Endodermal cell (in vitro differentiated cells): ENCODE measurements at places on chromosomes 4 and X. TPM values are rescaled to one million over a fixed set of nuclear protein-coding genes. Genes with fewer than 3 reads are reported as not detected.

The LNX1 gene
- total RNA-seq, result 5.4 to 17.8 TPM (median 5.7 TPM) in 3 replicates

GRCh38 chrX:33336783-33337182 lies 125.4 kb upstream of the DMD start:
- no peak overlapping the region for H3K27ac ChIP-seq
- no peaks in the 10 kb centered on the region for H3K4me1 ChIP-seq
- peak; percentile 62 for DNase-seq
- no peaks in the 10 kb centered on the region for H3K27me3 ChIP-seq
- no peak overlapping the region for H3K4me3 ChIP-seq

- no peak overlapping the region for H3K27ac ChIP-seq
- no peaks in the 10 kb centered on the region for H3K4me1 ChIP-seq
- no peak for DNase-seq
- no peaks in the 10 kb centered on the region for H3K36me3 ChIP-seq
These were observed 23.9 kb upstream of the PRDM8 start for GRCh38 chr4:80173401-80173800.

DNA sequence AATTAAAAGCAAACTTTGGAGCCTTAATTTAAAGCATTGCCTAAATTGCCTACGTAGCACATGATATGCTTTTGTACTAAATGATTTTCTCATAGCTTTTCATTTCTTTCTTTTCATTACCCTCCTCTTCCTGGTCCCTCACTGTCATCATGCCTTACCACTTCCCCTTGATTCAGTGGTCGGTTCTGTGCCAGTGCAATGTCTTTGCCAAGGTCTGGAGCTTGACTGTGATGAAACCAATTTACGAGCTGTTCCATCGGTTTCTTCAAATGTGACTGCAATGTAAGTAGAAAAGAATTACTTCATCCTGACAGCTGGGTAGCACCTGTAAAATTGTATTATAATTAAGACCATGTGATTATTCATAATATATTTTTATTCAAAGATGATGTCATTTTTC lies 72.5 kb downstream of the C4orf46 start:
- no peak for DNase-seq
- H3K36me3 ChIP-seq, result no peaks in the 10 kb centered on the region
- no peaks in the 10 kb centered on the region for H3K4me1 ChIP-seq
- H3K27ac ChIP-seq, result no peak overlapping the region
- H3K27me3 ChIP-seq, result no peaks in the 10 kb centered on the region
- no peak overlapping the region for H3K4me3 ChIP-seq

DNA sequence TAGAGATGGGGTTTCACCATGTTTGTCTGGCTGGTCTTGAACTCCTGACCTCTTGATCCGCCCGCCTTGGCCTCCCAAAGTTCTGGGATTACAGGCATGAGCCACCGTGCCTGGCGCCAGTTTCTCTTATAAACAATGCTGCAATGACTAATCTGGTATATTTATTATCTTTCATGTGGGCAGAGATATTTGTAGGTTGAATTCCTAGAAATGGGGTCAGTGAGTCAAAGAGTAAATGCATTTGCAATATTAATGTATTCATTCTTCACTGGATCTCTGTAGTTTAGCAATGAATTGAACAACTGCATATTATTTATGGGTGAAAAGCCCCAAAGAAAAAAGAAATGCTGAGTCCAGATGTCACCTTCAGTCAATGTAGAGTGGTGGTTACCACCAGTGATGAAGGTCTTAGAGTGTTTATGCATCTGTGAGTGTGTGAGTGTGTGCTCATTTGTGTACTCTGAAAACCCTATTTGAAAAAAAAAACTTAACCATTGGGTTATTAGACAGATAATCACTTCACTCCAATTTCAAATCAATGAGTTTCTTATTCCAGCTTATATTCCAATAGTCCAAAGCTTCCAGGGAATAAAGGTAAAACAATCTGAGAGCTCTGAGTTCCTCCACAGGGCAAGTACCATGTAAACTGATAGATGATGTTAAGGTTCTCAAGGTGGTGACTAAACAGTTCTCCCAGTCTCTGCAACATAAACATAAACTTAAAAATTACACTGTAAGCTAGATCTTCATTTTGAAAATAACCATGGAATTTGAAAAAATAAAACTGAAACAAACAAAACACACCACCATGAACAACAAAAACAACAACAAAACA lies 22.6 kb upstream of the CD38 start:
- DNase-seq, result no peak
- no peak overlapping the region for H3K4me3 ChIP-seq
- no peaks in the 10 kb centered on the region for H3K36me3 ChIP-seq
- no peaks in the 10 kb centered on the region for H3K4me1 ChIP-seq
- H3K27ac ChIP-seq, result no peak overlapping the region
- H3K27me3 ChIP-seq, result no peaks in the 10 kb centered on the region

The HGFAC gene
- 0.47 TPM in 1 of 2 replicates, not detected in the other for total RNA-seq

- H3K4me1 ChIP-seq, result no peaks in the 10 kb centered on the region
- peaks cover 16% of the 10 kb centered on the region for H3K36me3 ChIP-seq
- no peak overlapping the region for H3K4me3 ChIP-seq
These were observed 61.1 kb downstream of the HDX start for GRCh38 chrX:84441143-84441542.

- DNase-seq, result no peak
- no peak overlapping the region for H3K4me3 ChIP-seq
- H3K27ac ChIP-seq, result no peak overlapping the region
- H3K4me1 ChIP-seq, result no peaks in the 10 kb centered on the region
- peaks cover 16% of the 10 kb centered on the region for H3K27me3 ChIP-seq
These were observed 81.8 kb downstream of the F11 start for GRCh38 chr4:186347743-186348142.

- no peak overlapping the region for H3K27ac ChIP-seq
- H3K27me3 ChIP-seq, result no peaks in the 10 kb centered on the region
- DNase-seq, result no peak
- H3K4me1 ChIP-seq, result no peaks in the 10 kb centered on the region
- peaks cover 8% of the 10 kb centered on the region for H3K36me3 ChIP-seq
These were observed 73.3 kb downstream of the MANBA start for GRCh38 chr4:102687373-102687981.

The PTCHD1 gene
- 0.95 to 1.5 TPM (median 1.0 TPM) in 3 replicates for total RNA-seq

The IL15 gene
- total RNA-seq, result 0.14 and 0.42 TPM in 2 replicates

The CENPE gene
- total RNA-seq, result 32.4 and 35.9 TPM in 2 replicates

- no peak for DNase-seq
- no peaks in the 10 kb centered on the region for H3K36me3 ChIP-seq
- no peak overlapping the region for H3K4me3 ChIP-seq
These were observed 26.5 kb downstream of the ELF4 start for GRCh38 chrX:130083656-130084382.

The MAGEC2 gene
- not detected in 2 replicates for total RNA-seq

- no peak overlapping the region for H3K4me3 ChIP-seq
- no peaks in the 10 kb centered on the region for H3K36me3 ChIP-seq
- DNase-seq, result no peak
These were observed 77.9 kb downstream of the LRRC66 start for GRCh38 chr4:51942108-51942832.

The MAB21L2 gene
- total RNA-seq, result 0.09 TPM in 1 of 2 replicates, not detected in the other

GRCh38 chr4:163544407-163545038 lies 50.0 kb downstream of the TMA16 start:
- no peak overlapping the region for H3K4me3 ChIP-seq
- H3K4me1 ChIP-seq, result no peaks in the 10 kb centered on the region
- H3K27ac ChIP-seq, result no peak overlapping the region
- no peaks in the 10 kb centered on the region for H3K27me3 ChIP-seq

DNA sequence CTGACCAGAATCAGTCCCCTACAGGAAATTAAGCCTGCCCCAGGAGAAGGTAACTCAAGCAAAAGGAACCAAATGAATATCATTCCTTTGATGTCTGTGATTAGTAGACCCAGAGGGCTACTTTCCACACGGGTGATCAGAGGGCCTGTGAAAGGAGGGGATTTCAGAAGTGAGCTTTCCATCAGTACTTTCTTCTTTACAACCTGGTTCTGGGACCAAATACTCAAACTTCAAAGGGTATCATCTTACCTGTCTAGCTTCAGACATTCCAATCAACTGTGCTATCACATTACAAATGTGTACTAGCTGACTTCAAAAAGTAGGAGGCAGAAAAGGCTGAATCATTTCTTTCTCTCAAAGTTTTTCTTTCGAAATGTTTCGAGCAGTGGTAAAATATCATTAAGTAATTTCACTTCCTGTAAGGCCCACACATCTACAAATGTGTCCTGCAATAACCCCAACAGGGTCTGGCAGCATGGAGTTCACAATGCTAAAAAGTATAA lies 23.9 kb downstream of the ACSL4 start:
- no peaks in the 10 kb centered on the region for H3K4me1 ChIP-seq
- H3K36me3 ChIP-seq, result no peaks in the 10 kb centered on the region
- no peaks in the 10 kb centered on the region for H3K27me3 ChIP-seq
- no peak for DNase-seq
- no peak overlapping the region for H3K27ac ChIP-seq

The FAM9C gene
- total RNA-seq, result not detected in 2 replicates

GRCh38 chr4:176781739-176782100 lies 11.0 kb downstream of the VEGFC start:
- DNase-seq, result no peak
- no peaks in the 10 kb centered on the region for H3K27me3 ChIP-seq
- no peaks in the 10 kb centered on the region for H3K4me1 ChIP-seq

GRCh38 chr4:2166253-2166652 lies 75.7 kb downstream of the HAUS3 start:
- no peaks in the 10 kb centered on the region for H3K4me1 ChIP-seq
- no peaks in the 10 kb centered on the region for H3K27me3 ChIP-seq
- no peaks in the 10 kb centered on the region for H3K36me3 ChIP-seq
- no peak overlapping the region for H3K27ac ChIP-seq
- no peak for DNase-seq
- H3K4me3 ChIP-seq, result no peak overlapping the region

- H3K36me3 ChIP-seq, result peaks cover 44% of the 10 kb centered on the region
- H3K27me3 ChIP-seq, result no peaks in the 10 kb centered on the region
- no peak for DNase-seq
- no peaks in the 10 kb centered on the region for H3K4me1 ChIP-seq
- H3K4me3 ChIP-seq, result no peak overlapping the region
These were observed 8.5 kb upstream of the NUDT6 start for GRCh38 chr4:122930862-122931261.

The CLCN5 gene
- total RNA-seq, result 11.2 to 21.0 TPM (median 18.9 TPM) in 3 replicates
